ENCODE measurements at places on chromosomes 3 and 15.

- DNase-seq = no peak
Observed at GRCh38 chr3:39269528-39269927, 10.3 kb downstream of the CX3CR1 start.

- no peak for DNase-seq
Observed at GRCh38 chr15:57973534-57973933, 92.0 kb downstream of the ALDH1A2 start.

DNA sequence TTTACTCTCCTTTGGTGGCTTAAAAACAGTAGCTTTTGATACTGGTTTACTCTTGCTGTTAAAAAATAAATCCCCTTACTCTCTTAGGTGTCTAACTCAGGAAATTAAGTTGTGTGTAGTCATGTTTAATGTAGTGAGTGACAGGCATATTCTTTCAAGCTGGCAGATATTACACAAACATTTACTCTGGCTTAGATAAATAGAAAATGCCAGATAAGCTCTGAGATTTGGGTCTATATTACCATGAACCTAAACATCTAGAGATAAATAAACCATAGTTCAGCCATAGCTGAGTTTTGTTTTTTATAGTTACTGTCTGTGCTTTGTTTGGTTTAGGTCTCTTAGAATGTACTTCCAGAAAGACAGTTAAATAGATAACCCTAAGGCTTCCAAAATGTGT lies 2.4 kb downstream of the SEMA6D start:
- no peak for DNase-seq

- no peak for DNase-seq
Observed at GRCh38 chr3:184373422-184373821, 4.6 kb downstream of the THPO start.

- no peak for DNase-seq
Observed at GRCh38 chr3:185862920-185863319, 38.1 kb upstream of the IGF2BP2 start.

GRCh38 chr15:100373120-100373896 lies 31.5 kb upstream of the ADAMTS17 start:
- no peak for DNase-seq

Data from coronary artery (tissue), 2 donors.